ENCODE measurements at places on chromosomes 1 and 21.
A peak's percentile ranks its signal among the peaks of the same experiment; 100 is the strongest.

DNA sequence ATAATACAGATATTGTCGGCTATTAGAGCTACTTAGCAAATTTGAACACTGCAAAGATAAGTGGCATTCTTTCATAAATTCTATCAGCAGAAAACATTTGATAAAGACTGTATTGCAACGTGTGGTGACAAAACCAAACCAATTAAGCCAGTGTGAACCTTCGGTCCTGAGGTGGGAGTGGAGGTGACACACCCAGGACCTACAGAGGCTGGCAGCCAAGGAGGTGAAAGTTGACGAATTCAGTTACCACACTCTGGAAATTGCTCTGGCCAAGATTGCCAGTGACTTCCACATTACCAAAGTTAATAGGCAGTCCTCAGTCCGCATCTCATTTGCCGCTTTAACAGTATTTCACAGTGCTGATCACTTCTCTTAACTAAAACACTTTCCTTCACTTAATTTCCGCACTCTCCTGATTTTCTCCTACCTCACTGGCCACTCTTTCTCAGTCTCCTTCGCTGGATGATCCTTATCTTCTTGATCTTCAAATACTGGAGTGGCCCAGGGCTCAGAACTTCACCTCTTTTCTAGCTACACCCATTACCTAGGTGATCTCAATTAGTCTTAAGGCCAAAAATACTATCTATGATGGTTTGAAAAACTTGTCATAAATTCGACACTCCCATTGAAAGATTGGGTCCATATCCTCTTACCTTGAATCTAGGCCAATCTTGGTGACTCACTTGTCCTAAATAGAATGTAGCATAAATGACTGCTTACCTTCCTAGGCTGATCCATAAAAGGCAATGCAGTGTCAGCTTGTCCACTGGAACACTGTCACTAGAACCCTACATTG lies 5.1 kb upstream of the CDC42BPA start:
- no peak for DNase-seq

- DNase-seq: no peak
Measured at GRCh38 chr1:162913345-162913744, 52.4 kb upstream of the CCDC190 start.

GRCh38 chr1:173112129-173112528 lies 61.4 kb upstream of the TNFSF18 start:
- DNase-seq: no peak

GRCh38 chr1:8025671-8026144 lies 401 bp downstream of the ERRFI1 start:
- DNase-seq: no peak

DNA sequence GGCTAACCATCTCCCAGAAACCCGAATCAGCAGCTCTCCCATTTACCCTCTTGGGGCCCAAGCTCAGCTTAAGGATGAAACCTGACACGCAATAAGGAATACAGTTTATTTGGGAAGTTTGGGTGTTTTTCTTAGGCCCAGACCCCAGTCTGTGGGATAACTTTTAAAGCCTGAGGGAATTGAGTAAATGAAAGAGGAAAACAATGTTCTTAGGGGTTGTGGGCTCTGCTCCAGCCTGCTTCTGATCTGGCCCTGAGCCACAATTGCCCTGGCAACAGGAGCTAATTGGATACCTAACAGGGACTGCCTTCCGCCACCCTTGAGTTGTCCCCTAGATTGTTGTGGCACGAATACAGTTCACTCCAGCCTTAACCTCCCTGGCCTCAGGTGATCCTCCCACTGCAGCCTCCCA lies 20.1 kb downstream of the DYRK3 start:
- DNase-seq: no peak

GRCh38 chr21:46109313-46110221 lies 11.7 kb downstream of the COL6A2 start:
- no peak for DNase-seq

DNA sequence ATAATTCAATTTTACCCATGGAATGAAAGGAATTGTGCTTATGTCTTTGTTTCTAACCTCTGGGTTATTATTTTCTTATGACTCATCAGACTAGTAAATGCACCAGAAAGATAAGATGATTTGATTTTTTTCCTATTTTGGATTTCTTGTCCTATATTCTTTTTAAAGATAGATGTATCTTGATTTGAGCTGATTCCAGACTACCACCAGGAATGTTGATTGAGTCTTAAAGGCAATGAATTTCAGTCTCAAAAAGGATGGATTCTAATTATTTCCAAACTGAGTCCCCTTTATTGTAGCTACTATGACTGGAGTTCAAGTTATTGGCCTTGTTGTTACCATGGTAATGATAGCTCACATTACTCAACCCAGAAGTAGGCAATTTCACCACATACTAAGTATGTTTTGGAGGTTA lies 95.8 kb upstream of the RGS4 start:
- peak; percentile 75 for DNase-seq

DNA sequence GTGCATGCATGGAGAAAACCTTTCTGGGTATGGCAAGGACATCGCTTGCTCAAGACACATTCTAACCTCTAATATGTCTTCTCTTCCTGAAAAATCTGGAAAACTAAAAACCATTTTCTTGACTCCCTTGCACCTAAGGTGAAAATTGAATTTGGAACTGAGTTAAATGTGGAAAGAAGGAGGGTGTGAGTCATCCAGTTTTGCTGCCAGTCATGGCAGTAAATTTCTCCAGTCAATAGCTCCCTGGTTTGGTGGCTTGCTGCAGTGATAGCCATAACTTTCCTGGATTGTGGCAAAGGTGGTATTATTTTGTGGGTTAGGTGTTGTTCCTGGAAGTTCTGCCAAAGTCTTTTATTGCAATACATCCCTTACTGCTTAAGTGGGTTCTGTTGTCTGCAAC lies 2.5 kb downstream of the ZCCHC17 start:
- no peak for DNase-seq

GRCh38 chr21:44455524-44456213 lies 359 bp downstream of the LRRC3 start:
- DNase-seq: no peak

- no peak for DNase-seq
Measured at GRCh38 chr1:84947536-84948410, 49.1 kb downstream of the MCOLN2 start.

DNA sequence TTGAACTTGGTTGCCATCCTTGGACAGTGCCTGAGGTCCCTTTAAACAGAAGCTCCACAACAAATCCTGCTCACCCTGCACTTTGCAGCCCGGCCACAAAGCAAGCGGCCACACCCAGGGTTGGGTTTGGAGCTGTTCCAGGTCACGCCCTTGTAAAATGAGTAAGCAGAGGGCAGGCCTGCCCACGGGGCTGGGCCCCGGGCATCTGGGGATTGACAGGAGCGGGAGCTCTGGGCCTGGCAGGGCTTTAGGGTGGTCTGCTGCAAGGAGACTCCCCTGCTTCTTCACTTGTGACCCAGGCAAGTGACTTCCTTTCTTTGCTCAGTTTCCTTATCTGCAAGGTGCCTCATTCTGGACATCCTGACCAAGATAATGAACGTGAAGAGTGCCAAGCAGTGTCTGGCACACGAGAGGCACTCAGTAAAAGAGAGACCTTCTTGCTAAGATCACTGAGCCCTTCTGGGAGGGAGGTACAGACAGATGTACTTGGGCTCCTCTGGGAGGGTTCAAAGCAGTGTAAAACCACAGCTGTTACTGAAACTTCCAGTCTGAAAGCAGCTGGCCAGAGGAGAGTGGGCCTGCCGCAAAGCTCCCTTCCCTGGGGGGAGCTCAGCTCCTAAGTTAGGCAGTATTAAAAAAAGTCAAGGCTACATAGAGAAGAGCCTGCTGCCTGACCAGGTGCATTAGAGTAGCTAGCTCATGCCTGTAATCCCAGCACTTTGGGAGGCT lies 2.6 kb downstream of the E2F2 start:
- DNase-seq: peak; percentile 76

DNA sequence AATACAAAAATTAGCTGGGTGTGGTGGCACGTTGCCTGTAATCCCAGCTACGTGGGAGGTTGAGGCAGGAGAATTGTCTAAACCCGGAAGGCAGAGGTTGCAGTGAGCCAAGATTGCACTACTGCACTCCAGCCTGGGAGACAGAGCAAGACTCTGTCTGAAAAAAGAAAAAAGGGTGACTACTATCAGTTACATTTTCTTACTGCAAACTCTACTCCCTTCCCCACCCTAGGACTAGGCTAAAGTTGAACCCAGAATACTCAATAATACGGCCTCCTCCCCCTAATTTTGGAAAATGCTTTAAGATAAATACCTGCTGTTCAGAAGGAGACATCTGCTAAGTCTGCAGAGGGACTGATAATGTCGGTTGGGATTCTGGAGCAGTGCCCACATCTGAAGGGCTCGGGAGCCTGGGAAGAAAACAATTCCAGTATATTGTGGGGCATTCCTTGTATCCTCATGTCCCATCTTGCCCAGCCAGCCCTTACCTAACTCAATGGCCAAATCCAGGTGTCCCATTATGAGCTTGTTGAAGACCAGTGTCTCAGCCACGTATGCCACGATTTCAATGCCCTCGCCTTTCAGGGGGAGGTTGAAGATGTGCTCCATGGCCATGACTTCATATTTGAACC lies 89.7 kb downstream of the ADCY10 start:
- no peak for DNase-seq

GRCh38 chr1:46603481-46603857 lies 599 bp downstream of the MKNK1 start:
- no peak for DNase-seq

DNA sequence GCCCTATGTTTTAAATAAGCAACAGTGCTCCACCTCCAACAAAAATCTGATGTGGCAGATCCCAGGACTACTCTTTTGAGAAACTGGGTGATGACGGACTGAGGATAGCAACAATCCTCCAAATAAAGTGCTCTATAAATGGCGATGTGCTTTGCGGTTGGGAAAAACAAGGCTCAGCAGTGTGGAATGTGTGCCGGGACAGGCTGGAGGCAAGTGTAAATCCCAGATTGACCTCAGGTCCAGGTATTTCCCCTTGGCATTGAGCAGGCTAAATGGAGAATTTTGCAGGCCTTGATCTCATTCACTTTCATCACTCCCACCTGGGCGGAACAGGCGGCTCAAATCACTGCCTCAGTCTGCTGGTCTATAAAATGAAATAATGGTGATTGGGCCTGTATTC lies 35.1 kb downstream of the LRRC42 start:
- DNase-seq: no peak

DNA sequence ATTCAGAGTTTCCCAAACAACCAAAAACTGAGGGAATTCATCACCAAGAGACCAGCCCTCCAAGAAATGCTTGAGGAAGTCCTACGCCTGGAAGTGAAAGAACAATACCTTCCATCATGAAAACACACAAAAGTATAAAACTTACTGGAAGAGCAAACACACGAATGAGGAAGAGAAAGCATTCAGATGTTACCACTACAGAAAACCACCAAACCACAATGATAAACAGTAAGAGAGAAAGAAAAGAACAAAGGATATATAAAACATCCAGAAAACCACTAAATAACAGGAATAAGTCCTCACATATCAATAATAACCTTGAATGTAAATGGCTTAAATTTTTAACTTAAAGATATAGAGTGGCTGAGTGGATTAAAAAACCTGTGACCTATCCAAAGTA lies 58.5 kb upstream of the BCL10 start:
- no peak for DNase-seq

GRCh38 chr1:9737671-9738070 lies 86.1 kb downstream of the CLSTN1 start:
- no peak for DNase-seq

GRCh38 chr1:39105061-39105840 lies 79.1 kb downstream of the NDUFS5 start:
- no peak for DNase-seq

DNA sequence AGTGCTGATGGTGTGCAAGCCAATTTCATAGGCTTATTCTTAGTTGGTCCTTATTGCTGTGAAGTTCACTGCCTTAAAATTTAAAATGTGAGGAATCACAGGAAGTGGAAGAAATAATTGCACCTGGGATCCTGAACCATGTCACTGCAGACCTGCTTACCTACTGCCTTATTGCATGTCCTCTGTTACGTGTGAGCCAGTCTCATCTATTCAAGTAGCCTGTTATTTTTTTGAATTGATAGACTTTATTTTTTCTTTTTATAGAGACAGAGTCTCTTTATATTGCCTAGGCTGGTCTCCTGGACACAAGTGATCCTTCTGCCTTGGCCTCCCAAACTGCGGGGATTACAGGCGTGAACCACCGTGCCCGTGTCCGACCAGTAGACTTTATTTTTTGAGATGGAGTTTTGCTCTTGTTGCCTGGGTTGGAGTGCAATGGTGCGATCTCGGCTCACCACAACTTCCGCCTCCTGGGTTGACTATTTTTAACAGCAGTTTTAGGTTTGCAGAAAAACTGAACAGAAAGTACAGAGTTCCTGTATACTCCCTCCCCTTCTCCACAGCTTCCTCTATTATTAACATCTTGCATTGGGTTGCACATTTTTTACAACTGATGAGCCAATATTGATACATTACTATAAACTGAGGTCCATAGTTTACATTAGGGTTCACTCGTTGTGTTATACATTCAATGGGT lies 14.0 kb upstream of the DISC1 start:
- no peak for DNase-seq

DNA sequence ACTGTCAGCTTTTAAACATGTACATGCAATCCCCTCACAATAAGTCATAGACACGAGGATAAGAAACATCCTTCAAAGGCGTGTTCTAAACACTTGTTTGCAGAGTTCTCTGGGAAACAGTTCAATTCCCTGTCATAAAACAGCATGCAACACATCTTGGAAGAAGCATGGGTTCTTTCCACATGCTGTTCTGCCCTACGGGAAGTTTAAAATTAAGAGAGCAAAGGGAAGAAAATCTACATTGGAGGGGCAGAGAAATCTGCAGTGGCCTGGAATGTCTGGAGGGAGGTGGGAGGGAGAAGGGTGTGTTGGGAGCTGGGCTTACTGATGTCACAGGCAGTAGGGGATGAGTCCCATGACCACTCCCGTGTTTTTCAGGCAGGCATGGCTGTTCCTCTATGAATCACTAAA lies 98.3 kb upstream of the SLC2A1 start:
- DNase-seq: no peak

DNA sequence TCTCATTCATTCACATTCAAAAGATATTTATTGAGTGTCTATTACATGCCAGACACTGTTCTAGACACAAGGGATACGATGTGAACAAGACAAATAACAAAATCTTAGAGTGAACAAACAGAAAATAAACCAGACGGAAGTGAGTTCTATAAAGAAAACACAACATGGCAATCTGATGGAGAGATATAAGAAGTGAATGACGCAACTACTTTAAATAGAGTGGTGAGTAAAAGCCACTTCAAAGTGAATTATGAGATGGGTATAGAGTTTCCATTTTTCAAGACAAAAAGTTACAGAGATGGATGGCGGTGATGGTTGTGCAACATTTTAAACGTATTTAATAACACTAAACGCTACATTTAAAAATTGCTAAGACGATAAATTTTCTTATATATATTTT lies 75.4 kb downstream of the CEP170 start:
- no peak for DNase-seq

- no peak for DNase-seq
Measured at GRCh38 chr1:162229549-162229948, 147.1 kb downstream of the SPATA46 start.

DNA sequence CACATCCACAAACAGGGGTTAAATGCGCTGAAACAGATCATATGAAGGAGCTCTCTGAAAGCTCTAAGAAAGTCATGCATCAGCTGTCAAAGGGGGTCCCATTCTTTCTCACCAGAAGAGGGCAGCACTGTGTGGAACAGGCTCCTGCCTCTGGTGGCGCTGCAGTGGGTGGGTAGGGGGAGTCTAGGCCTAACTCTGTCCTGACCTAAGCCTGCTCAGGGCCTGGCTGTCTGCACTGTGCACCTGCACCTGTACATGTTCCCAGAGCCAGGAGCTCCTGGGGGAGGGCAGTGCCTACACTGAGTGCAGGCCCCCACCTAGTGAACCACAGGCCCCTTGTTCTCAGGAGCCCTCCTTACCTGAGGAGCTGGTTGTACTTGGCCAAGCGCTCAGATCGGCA lies 16.0 kb downstream of the ENO1 start:
- no peak for DNase-seq

- peak; percentile 35 for DNase-seq
Measured at GRCh38 chr1:29513357-29513756, 277.0 kb downstream of the PTPRU start.
